ENCODE measurements at places on chromosomes 7 and 10.
A peak's percentile ranks its signal among the peaks of the same experiment; 100 is the strongest.

GRCh38 chr10:71222601-71223346, 10.4 kb downstream of the UNC5B start:
- DNase-seq, result peak; percentile 18

DNA sequence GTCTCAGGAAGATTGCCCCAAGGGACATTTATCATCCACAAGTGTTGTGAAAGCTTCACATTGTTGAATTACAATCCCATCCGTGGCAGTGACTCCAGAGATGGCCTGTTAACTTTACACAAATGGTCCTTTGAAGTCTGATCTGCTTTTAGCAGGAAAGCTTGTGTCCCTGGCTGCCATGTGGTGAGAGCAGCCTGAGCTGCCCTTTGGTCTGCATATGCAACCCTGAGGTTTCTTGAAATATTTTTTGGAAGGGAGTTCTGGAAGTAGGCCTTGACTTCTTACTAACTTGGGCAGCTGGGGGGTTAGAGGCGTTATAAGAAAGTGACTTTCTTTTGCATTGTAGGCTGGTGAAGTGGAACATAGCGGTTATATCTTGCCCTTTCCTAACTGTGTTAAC, 41.3 kb upstream of the FAM180A start:
- no peak for DNase-seq

DNA sequence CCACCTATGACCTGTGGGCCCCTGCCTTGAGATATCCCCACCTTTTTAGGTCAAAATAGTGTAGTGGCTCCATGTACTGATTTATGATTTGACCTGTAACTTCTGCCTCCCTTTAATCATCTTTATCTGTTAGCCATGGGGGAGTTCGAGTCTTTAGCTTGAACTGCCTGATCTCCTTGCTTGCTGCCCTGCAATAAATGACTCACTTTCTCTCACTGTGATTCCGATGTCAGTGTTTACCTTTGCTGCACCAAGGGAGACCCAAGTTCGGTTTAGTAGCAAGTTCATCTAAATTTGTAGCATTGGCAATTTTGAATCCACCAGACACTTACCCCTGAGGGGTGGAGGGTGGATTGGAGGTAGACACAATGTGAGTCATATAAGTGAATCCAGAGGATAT, 814.6 kb upstream of the AUTS2 start:
- DNase-seq, result no peak

- no peak for DNase-seq
Observed at GRCh38 chr10:15562116-15562515, 157.6 kb downstream of the ITGA8 start.

GRCh38 chr7:5296015-5296610, 13.4 kb downstream of the SLC29A4 start:
- no peak for DNase-seq

DNA sequence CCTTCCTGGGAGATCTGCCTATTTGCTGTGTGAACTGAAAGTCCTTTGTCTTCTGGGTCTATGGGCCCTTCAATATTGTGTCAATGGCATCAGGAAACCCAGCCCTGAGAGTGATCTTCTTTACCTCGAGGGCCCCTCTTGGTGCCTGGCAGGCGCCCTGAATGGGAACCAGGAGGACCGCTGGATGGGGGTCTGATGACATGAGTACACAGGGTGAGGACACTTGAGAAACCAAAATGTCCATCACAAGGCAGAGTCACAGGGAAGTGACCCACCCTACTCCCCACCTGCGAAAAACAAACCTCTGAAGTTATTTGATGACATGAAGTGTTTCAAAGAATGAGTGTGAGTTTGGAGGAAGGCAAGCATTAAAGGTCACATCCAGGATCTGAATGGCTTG, 17.3 kb downstream of the SFTPA1 start:
- DNase-seq, result no peak

GRCh38 chr7:26105236-26105635, 46.8 kb upstream of the NFE2L3 start:
- DNase-seq, result no peak

- DNase-seq, result peak; percentile 72
Observed at GRCh38 chr10:108544500-108545120, 1378.7 kb downstream of the XPNPEP1 start.

GRCh38 chr7:128918016-128918665, 7.6 kb upstream of the KCP start:
- DNase-seq, result no peak

All from retina (tissue), 1 donor.